ENCODE measurements at places on chromosomes 11 and 22.

DNA sequence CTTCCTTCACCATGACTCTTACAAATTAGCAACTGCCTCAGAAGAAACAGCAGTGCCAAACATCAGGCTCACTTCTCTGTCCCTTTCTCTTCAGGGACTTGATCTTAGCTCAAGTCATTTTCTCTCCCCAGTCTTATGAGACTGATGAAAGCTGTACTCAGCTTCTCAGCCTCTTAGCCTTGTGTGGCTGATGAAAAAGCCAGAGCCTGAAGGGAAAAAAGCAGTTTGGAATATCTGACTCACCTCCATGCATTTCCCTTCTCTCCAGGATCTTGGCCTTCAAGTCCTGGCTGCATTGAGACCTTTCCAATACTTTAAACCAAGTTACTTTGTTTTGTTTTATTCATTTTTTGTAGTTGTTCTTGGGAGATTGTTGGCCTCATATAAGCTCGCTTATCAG, 195.9 kb downstream of the SPON1 start:
- DNase-seq, result no peak

DNA sequence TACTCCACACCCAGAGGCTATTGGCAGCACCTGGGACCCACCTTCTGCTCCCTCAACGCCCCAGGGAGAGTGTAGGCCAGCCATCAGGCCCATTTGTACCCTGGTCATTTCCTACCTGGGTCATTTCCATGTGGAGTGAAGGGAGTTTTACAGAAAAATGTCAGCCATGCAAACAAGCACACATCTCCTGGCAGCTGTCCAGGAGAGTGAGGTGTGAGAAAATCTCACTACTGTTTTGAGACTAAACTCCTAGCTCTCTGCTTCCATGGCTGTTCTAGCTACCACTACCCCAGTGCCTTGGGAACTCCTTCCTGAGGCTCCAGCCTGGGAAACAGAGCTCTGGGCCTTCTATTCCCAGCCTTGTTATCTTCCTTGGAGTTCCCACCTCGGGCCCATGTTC, 2.8 kb upstream of the TMPRSS13 start:
- no peak for DNase-seq

- DNase-seq, result no peak
Measured at GRCh38 chr11:75813124-75813523, 1.9 kb upstream of the UVRAG start.

DNA sequence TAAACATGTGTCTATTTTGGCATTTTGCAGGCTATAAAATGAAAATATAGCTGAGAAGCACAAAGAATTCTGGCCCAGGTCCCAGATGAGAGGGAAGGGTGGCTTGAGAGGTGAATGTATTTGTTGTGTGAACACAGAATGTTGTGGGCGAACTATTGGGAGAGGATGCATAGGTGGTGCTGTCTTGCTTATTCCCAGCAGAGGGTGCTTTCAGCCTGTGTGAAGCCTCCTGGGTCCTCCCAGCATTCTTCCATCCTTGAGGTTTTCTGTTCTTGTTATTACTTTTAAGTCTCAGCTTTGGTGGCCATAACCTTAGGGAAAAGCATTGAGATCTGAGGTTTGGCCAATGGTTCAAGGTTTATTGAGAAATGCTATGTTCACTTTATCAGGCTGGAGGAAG, 108.7 kb upstream of the SNX19 start:
- DNase-seq, result no peak

GRCh38 chr11:88327462-88328143, 9.9 kb downstream of the CTSC start:
- DNase-seq, result no peak

GRCh38 chr11:3108183-3108721, 51.0 kb upstream of the CARS1 start:
- DNase-seq, result no peak

DNA sequence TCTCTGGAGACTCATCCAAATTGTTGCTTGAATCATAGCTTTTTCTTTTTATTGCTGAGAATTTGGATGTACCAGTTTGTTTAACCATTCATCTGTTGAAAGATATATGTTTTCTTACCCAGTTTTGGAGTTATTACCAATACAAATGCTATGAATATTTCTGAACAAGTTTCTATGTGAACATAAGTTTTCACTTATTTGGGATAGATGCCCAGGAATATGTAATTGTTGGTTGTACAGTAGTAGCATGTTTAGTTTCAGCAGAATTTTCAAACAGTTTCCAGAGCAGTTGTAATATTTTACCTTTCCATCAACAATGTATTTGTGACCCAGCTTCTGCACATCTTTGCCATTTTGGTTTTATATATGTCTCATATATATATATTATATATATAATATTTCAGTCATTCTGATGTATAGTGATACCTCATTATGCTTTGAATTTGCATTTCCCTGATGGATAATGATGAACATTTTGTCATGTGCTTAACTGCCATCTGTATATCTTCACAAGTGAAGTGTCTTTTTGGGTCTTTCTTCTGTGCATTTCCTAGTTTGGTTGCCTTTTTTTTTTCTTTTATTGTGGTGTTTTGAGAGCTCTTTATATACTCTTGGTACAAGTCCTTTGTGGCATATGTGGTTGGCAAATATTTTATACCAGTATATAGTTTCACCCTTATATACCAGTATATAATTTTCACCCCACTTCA, 118.8 kb downstream of the LUZP2 start:
- no peak for DNase-seq

- DNase-seq, result no peak
Measured at GRCh38 chr11:110071197-110071596, 22.0 kb upstream of the ZC3H12C start.

GRCh38 chr11:95923439-95923727, 524 bp downstream of the MTMR2 start:
- no peak for DNase-seq

DNA sequence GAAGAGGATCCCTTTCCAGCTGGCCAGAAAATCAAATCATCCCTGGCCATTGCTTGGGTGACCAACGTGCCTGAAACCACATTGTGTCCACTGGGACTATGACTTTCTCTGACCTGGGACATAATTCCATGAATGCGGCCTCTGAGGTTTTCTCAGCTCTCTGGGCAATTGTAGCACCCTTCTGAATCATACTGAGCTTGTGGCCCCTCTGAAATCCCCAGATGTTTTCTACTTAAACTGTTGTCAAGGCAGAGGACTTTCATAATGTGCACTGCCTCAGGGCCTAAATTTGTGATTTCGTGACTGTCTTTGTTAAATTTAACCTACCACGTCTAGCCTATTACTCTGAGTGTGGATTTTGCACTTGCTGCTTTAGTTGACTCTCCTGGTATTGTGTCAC, 321.1 kb upstream of the PLET1 start:
- no peak for DNase-seq

DNA sequence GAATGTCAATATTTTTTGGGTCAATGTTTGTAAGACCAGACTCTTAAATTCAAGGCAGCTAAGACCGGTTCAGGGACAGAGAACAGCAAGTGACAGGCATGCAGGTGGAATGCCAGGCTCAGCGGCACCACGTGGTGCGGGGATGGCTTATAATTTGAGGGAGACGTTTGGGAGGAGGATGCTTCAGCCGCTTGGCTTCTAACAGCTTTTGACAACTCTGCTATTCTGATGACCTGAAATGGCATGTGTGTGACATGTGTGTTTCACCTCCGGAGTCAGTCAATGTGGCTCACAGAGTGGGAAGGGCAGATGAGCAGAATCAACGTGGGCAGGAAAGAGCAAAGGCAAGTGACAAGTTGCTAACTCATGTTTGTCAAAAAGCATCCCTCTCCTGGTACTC, 228.3 kb downstream of the KIRREL3 start:
- DNase-seq, result no peak

DNA sequence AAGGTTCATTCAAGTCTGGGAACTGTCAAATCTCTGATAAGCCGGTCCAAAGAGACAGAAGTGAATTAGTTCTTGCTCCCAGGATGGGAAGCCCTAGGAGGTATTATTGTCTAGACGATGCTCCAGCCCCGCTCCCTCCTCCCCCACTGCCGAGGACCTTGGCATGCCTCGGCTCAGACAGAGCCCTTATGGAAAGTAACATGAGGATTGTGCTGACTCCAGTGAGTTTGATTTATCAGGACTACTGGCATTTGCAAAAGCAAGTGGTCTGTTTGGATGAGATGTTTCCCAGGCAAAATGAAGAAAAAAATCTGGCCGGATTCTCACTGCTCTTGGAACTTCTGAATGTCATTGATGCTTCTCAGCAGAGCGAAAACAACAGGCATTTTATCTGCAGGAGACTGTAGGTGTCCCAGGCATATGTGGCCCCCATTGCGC, 341.0 kb downstream of the ETS1 start:
- no peak for DNase-seq

DNA sequence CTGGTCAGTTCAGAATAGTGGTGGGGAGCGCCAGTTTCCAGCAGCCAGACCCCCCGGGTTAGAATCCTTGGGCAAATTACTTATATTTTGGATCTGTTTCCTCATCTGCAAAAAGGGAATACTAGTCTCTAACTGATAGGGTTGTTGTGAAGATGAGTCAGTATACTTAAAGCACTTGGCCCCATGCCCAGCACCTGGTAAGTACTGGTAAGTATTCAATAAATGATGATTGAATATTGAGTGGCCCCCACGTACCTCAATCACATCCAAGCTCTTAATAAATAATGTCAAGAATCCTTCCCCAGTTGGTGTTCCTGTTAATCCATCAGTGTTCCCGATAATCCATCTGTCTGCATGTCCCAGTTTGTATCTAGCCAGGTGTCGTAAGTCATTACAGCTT, 12.1 kb downstream of the ACP2 start:
- no peak for DNase-seq

- DNase-seq, result no peak
Measured at GRCh38 chr11:106327134-106327533, 249.7 kb downstream of the AASDHPPT start.

DNA sequence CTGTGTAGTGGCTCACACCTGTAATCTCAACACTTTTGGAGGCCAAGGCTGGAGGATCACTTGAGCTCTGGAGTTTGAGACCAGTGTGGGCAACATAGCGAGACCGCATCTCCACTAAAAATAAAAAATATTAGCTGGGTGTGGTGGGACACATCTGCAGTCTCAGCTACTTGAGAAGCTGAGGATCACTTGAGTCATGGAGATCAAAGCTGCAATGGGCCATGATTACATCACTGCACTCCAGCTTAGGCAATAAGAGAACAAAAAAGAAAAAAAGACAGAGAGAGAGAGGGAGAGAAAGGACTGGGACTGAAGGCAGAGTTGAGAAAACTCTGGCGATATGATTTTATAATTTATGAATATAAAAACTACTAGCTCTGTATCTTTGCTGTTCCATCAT, 473.1 kb downstream of the LRRC4C start:
- DNase-seq, result no peak
